ENCODE measurements at places on chromosomes 7 and 10. TPM values are rescaled to one million over a fixed set of nuclear protein-coding genes. Genes with fewer than 3 reads are reported as not detected.

- H3K4me1 ChIP-seq, result peaks cover 13% of the 10 kb centered on the region
- H3K36me3 ChIP-seq, result no peaks in the 10 kb centered on the region
- peaks cover 2% of the 10 kb centered on the region for H3K27me3 ChIP-seq
- no peak overlapping the region for H3K27ac ChIP-seq
- DNase-seq, result no peak
- H3K4me3 ChIP-seq, result no peak overlapping the region
Measured at GRCh38 chr10:77742172-77742571, 104.6 kb upstream of the KCNMA1 start.

DNA sequence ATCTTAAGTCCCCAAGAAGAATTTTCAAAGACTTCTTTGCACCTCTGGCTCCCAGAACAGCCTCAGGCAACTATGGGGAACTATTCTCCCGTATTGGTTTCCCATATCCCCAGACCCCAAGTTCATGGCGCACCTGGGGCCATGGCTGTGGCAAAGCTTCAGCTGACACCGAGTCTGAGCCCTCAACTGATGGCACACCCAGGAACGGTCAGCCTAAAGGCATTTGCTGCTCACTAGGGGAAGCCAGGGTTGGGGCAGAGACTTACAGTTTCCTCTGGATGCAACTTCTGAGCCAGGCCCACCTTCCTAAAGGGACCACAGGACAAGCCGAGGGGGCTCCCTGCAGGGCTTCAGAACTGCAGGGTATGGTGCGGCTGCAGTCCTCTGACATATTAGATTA, 13.7 kb upstream of the CPA1 start:
- no peak overlapping the region for H3K4me3 ChIP-seq
- no peak overlapping the region for H3K27ac ChIP-seq
- peaks cover 3% of the 10 kb centered on the region for H3K27me3 ChIP-seq
- no peaks in the 10 kb centered on the region for H3K36me3 ChIP-seq

Gene SNX8
- total RNA-seq, result 40.7 TPM

Gene LIPF
- not detected for total RNA-seq

Gene ZNF503
- total RNA-seq, result 8.9 TPM
